ENCODE measurements at places on chromosomes 12 and 14. TPM values are rescaled to one million over a fixed set of nuclear protein-coding genes. Genes with fewer than 3 reads are reported as not detected.

KCNJ8 gene
- total RNA-seq, result 17.4 TPM

DNA sequence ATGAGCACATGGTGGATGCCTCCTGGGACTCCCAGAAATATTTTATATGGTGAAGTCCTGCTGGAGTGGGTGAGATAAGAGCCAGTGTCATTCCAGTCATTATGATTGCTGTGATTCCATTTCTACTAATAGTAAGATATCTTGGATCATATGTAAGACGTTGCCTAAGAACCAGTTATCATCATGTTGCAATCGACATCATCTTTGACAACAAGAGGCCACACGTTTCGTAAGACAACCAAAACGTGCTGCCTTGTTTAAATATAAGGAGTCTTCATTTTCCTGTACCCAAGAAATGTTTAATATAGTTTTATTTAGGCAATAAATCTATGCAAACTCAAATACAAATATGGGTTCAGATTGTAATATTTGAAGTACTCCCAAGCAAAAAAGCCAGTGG lies 58.4 kb downstream of the SPTSSA start:
- no peak for DNase-seq

DNA sequence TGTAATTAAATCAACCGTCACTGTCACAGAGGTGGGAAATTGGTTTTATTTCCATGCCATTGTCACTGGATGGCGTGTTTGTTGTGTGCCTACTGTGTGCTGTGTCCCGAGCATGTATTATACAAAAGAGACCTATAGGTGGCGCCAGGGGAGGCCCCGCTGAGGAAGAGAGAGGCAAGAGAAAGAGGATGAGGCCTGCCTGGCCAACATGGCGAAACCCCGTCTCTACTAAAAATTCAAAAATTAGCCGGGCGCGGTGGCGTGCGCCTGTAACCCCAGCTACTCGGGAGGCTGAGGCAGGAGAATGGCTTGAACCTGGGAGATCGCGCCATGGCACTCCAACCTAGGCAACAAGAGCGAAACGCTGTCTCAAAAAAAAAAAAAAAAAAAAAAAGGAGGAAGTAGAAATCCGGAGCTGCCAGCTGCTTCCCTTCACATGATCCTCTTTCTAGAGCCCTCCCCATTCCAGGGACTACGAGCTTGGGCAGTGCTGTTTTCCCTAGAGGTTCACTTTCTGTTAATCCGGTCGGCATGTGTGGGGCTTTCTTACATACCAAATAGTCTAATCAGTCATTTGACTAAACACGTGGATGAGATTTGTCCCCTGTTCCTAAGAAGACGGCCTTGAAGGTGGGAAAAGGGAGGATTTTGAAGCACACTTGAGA lies 6.4 kb upstream of the CCDC175 start:
- no peak for DNase-seq

DNA sequence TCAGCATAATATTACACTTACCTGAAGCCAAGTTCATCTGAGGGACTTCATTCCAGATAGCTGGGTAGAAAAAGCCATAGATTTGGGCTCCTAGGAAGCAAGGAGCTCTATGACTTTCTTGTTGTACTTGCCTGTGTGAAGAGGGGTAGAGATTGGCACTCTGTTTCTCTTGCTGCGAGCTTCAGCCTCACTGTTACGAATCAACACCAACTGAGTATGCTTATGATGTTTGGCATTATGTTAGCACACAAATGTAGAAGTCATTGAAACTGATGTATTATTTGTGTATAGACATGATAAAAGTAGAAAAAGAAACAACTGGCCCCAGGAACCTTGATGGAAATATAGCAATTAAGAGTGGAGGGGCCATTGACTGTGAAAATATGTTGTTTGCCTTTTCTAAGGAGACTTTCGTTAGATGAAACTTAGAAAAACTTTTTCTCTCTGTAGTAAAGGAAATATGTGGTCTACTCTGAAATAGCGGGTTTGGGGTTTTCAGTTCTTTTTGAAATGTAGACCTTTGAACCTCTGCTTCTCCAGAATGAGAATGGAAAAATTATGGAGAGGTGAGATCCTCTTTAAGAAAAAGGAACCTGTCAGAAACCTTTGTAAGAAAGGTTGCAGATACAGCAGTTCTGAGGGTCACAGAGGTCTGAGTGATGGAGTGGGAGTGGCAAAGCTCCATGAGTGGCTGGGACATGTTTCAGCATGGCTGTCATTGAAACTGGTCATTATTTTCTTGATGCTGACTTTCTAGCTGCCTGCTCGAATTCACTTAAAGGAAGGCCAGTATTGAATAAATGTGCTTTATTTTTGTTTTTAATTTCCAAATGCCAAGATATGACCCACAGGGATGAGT lies 159.9 kb downstream of the GCH1 start:
- DNase-seq, result no peak

- no peak for DNase-seq
Measured at GRCh38 chr12:118354903-118355302, 17.8 kb downstream of the TAOK3 start.

AQP6 gene
- 0.83 TPM for total RNA-seq

GRCh38 chr14:99838639-99839134 lies 45.5 kb downstream of the EML1 start:
- no peak for DNase-seq

DACT1 gene
- 5.9 TPM for total RNA-seq

PDE3A gene
- total RNA-seq, result 61.2 TPM
